ENCODE measurements at places on chromosomes 5 and 9.

GRCh38 chr5:31218978-31219377 lies 25.5 kb downstream of the CDH6 start:
- no peak for DNase-seq

DNA sequence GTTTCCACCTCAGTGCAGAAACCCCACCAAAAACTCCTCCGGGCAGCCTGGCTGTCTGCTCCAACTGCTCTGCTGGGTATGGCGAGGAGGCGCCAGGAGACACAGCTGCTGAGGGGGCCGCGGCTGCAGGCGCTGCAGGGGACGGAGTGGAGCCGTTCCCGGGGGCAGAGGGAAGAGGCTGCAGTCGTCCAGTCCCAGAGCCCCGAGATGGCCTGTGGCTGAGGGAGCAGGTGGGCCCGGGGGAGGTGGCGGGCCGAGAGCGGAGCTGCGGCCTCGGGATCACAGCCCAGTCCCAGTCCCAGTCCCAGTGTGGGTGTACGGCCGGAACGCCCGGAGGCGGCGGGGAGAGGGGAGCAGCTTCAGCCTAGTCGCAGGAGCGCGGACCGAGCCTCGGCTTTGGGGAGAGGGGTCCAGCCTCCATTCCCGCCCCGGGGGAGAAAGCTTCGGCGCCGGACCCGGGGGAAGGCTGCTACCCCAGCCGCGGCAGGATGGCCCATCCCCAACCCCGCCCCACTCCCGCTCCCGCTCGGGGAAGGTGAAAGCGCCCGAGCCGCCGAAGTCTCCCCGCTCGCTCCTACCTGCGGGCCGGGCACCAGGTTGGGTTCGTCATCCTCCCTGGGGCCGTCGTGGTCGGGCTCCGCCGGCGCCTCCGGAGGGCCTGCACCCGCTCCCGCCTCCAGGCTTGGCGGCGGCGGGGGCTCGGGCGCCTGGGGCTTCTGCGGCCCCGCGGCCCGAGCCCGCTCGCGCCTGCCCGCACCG lies 513 bp downstream of the FAM193B start:
- DNase-seq = peak; percentile 9

DNA sequence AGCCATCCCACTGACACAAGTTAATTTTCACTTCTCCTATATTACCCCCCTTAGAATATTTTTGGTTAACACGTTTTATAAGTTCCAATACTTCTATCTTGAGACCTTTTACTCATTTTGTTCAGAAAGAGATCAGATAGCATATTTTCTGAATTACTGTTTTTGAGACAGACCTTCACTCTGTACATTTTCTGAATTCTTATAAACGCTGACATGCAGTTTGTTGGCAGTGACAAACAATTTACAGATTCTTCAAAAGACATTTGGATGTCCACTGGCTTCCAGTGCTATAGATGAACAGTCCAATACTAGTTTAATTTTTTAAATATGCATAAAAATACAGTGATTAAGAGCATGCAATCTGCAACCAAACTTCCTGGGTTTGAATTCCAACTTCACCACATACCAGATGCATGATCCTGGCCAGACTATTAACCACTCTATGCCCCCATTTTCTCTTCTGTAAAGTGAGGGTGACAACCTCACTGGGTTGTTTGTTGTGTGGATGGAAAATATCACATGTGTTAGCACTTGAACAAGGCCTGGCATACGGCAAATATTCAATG lies 142.1 kb downstream of the AGTPBP1 start:
- no peak for DNase-seq

DNA sequence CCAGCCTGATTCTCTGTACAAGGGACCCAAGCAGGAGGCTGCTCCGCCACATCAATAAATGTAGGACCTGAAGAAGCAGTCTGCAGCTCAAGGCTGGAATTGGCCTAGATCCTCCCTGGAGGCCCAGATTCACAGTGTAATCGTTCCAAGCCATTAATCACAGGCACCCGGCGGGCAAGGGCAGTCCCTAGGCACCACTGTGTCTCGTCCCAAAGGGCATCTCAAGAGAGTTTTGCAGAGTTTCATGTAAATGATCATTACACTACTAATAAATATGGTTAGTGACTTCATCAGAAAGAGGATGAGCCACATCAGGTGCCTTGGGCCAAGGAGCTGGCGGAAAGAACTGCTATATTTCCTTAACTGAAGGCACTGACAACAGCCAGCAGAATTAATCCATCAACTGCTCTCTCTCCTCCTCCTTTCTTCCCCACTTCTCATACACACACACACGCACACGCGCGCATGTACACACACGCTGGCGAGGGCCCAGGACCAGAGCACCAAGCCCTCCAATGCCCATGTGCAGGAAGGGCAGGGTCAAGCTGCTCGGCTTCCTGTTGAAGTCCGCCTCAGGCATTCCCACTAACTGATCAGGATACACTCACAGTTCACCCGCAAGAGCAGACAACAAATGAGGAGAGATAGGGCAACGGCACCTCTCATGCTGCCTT lies 33.9 kb downstream of the GNAQ start:
- DNase-seq = no peak

DNA sequence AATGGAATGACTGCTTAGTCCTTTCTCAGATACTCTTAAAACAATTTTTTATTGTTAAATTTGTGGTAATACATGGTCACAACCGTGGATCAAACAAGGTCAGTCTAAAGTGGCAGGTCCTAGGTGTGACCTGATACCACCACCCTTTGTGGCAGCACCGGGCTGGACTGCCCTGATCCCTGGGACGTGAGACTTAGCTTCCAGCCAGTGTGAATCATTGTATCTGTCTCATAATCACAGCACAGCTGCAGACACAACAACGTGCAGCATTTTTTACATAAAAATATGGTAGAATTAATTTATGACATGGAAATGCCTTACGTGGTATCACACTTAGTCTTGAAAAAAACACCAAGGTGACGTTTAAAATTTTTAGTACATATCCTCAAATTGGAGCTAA lies 7.8 kb downstream of the TOR1B start:
- no peak for DNase-seq

DNA sequence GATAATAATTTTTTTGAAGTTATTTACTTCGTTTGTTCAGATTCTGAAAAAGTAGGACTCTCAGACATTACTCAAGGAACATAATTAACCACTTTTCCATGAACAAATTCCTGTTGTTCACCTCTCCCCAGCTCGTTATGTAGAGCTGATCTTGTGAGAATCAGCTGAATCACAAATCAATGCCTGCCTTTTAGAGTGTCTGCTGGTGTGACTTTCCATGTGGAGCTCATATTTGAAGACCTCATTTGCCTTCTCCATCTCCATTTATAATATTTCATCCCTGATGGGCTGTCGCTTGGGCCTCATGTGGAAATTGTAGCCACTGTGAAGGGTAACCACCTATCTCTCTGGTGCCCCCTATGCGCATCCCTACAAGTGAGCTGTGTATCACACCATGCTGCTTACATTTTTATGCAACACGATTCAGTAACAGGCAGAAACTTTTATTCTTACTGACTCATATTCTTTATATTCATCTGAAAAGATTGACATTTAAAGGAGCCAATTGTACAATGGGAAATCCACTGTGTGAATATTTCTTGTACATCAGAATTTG lies 111.3 kb downstream of the STK32A start:
- no peak for DNase-seq

GRCh38 chr5:103271570-103272289 lies 13.2 kb downstream of the MACIR start:
- no peak for DNase-seq

DNA sequence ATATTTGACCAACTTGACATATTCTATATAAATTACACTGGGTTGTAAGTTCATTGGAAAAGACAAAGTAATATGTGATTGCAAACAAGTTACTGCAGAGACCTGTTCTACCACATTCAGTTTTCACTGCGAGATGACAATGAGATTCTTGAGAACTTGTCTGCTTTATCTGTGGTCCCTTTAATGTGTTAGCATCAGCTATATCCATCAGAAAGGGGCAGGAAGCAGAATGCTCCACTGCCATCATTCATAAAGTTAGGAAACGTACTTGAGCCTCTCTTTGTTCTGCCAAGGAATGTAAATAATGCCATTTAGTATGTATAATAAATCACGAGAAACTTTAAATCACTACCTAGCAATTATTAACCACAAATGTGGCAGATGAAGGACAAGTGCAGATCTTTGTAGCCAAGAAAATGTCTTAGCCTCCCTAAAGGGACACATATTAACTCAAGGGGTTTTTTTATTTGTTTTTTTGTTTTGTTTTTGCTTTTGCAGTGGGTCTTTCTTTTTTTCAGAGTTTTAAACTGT lies 59.4 kb downstream of the GIN1 start:
- no peak for DNase-seq

GRCh38 chr9:78146241-78146640 lies 89.6 kb upstream of the CEP78 start:
- DNase-seq = no peak

- no peak for DNase-seq
Measured at GRCh38 chr9:98251551-98251950, 3.9 kb downstream of the TBC1D2 start.

DNA sequence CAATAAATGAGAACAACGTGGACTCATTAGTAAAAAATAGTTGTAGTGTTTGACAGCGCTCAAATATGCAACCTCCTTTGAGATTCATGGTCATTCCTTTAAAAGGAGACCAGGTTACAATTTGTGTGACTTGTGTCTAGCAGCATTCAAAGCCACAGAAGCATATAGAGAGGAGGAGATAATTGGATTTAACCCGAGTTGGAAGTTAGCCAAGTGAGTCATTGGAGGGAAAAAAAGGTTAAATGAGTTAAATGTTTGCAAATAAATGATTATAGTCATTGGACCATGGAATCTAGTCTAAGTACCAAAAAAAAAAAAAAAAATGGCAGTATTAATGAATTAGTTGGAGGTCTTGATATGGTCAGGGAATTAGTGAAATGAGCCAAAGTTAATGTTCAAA lies 90.9 kb downstream of the ITGA1 start:
- DNase-seq = no peak
